ENCODE measurements at places on chromosomes 16 and 17.
A peak's percentile ranks its signal among the peaks of the same experiment; 100 is the strongest.

- DNase-seq: no peak
Measured at GRCh38 chr17:73987395-73987794, 216.1 kb upstream of the RPL38 start.

DNA sequence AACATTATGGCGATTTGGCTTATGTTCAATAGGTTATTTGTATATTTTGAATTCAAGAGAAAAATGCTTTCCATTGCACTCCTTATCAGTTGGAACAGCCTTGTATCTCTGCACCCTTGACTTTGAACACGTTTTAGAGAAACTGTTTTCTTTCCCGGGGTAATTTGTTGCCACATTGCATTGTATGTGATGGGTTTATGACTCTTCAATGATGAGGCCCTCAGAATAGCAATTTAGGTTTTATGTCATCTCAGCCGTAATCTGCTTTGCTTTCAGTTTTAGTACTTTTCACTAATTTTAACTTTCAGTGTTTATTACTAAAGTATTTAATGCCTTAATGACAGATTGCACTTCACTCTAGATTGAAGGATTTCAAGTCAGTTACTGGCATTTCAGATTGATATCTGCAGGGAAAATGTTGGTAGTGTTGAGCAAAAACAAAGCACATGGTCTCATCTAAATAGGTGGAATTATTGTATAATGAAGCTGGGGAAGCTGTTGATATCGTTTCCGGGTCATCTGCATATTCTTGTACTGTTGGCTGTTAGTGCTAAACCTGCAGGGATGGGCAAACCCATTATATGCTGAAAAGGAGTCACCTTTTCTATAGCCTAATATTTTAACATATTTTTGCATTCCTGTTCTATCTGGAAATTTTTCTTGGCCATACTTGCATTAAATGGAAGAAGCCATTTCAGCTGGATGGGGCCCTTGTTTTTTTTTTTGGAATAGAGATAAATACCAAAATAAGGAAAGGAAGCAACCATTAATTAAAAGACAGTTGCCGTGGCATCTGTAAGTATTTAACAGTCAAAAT is 2.0 kb downstream of the LUC7L3 start:
- no peak for DNase-seq

DNA sequence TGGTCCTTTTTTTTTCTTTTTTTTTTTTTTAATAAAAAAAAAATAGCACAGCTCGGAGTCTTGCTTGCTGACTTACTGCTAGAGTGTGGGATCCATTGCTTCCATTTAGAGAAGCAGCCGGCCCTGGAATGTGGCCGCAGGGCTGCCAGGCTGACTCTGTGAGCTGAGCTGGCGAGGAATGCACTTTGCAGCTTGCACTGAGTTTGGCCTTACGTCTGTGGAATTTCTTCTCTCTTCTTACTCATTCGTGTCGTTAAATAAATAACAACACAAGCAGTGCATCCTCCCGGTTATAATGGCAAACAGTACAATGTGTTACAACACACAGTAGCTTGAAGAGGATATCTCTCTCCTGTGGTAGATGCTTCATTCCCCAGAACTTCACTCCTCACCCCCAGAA is 69.2 kb downstream of the PRKCB start:
- DNase-seq: no peak

GRCh38 chr16:71723537-71724319 is 773 bp downstream of the PHLPP2 start:
- DNase-seq: peak; percentile 87

GRCh38 chr16:65069065-65069464 is 52.8 kb downstream of the CDH11 start:
- DNase-seq: no peak

GRCh38 chr17:71033336-71033735 is 864.0 kb downstream of the KCNJ2 start:
- no peak for DNase-seq

DNA sequence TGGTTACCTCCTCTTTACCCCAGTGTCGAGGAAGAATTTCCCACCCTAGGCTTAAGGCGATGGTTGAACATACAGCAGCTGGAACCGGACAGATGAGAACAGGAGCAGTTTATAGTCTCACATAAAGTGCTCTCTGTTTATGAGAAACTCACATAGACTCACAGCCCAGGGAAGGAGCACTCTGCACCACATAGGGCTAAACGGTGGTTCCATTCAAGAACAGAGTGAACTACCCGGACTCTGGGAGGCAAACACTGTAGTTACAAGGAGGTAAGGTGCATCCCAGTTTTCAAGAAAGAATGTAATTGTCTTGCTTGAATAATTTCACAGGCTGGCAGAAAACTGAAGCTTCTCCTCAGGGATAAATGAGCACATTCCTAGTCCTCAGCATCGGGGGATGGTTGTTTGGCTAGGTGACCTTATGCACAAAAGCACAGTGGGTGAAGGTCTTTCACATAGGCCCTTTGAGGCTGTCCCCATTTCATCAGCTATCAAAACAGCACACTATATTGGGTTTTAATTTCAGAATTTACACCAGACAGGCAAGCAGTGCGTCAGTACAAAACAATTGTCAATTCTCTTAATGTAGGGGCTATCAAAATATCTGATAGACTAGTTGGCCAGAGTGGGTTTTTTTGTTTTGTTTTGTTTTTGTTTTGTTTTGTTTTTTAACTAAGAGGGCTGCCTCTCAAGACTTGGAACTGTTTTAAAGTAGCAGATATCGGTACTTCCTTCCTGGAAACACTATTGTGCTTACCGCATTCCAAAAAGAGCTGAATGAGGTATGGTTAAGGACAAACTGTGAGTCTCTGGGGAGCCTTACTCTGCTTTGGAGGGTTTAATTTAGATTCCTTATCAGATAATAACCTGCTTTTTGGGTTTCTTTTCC is 918.1 kb upstream of the CDH8 start:
- DNase-seq: no peak

DNA sequence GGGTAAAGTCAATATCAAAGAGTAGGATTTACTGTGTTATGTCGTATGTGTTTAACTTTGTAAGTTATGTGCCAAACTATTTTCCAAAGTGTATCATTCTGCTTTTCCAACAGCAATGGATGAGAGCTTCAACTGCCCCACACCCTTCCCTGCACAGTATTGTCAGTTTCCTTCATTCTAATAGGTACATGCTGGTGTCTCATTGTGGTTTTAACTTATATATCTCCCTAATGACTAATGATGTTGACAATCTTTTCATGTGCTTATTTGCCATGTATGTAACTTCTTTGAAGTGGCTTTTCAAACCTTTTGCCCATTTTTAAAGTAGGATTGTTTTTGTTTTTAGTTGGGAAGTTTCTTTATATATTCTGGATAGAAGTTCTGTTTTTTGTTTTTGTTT is 3.8 kb downstream of the DDX19B start:
- no peak for DNase-seq

DNA sequence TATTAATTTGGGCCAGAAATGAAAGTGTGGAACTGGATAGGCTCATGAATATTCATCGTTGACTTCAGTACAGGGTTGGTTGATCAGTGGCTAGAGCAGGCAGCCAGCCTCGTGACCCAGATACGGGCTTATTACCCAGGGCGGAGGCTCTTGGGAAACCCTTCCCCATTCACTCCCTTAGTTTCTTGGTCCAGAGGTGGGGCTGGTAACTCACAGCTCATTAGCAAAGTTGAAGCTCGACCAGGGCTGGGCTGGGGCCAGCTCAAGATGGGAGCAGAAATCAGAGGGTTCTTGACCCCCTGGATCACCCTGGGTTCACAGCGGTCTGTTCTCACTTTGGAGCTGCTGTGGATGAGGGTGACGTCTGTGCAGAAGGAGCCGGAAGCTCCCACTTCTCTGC is 44.6 kb upstream of the GSE1 start:
- no peak for DNase-seq

DNA sequence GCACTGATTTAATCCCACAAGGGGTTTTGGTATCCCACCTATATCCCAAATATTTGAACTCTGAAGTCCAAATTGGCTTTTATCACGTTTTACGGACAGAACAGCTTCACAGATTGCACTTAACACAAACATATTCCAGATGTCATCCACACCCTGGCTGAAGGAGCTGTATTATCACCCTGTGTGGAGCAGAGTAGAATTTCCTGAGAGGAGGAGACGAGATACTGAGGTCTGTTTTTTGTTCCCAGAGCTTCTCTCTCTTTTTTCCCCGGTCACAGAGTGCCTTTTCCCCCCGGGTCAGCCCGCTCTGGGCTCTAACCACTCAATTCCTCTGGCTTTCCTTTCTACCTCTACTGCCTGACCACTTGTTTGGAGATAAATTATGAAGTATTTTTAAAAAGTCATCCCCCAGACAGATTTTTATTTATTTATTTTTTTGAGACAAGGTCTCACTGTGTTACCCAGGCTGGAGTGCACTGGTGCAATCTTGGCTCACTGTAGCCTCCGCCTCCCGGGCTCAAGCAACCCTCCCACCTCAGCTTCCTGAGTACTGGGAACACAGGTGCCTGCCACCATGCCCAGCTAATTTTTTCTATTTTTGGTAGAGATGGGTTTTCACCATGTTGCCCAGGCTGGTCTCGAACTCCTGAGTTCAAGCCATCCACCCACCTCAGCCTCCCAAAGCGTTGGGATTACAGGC is 30.7 kb downstream of the DNAH2 start:
- no peak for DNase-seq

DNA sequence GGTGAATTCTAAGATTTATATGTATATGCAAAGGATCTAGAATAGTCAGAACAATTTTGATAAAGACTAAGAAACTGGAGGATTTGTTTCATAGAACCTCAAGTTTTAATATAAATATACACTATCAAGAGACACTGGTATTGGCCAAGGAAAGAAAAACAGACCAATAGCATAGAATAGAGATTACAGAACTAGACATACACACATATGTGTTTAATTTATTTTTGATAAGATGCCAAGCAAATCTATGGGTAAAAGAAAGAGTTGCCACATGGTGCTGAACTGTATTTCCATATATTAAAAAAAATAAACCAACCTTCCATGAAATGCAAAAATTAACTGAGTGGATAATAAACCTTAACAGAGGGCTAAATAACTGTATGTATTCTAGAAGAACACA is 27.9 kb upstream of the LRRC37A3 start:
- no peak for DNase-seq

- no peak for DNase-seq
Measured at GRCh38 chr16:26642047-26642664, 424.6 kb upstream of the C16orf82 start.

- no peak for DNase-seq
Measured at GRCh38 chr17:32191306-32191705, 49.0 kb downstream of the RHOT1 start.

DNA sequence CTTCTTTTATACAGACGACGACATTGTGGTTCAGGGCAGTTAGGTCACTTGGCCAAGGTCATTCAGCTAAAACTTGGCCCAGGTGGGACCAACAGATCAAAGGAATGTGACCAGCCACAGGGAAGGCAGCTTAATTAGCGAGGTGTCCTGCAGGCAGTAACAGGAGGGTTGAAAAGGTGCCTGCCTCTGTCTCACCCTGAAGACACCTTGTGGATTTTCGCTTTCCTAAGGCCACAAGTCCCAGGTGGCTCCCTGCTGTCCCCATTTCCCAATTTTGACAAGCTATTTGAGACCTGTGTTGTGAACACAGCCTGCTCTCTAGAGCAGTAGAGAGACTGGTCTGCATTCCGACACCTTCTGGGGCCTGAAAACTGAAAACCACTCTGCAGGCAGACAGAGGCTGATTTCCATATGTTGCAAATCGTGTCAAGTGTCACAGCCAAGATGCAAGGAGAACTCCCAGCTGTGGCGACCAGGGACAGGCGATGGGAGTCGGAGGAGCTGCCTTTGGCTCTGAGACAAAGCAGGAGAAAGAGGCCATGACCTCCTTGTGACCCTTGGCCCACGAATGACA is 593.1 kb upstream of the CDH5 start:
- DNase-seq: no peak

DNA sequence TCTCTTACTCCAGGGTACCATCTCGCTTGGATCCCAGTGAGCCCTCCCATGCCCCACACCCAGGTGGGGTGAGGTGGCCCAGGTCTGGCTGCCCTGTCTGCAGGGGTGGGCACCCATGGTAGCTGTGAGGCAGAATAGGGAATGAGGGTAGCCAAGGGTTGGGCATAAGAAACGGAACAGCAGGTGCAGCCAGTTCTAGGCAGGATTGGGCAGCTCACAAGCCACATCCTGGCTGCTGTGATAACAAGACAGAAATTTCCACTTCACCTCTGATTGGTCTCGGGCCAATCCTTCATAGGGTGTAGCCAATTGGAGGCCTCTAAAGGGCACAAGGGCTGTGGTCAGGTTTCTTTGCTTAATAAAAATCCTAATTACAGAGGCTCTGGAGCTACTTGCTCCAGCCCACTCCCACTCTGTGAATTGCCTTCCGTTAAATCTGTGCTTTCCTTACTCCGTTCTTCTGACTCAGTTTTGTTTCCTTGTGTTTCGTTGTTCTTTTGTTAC is 1.5 kb upstream of the ARHGDIG start:
- no peak for DNase-seq

- DNase-seq: no peak
Measured at GRCh38 chr17:39871801-39872200, 3.8 kb downstream of the ZPBP2 start.

DNA sequence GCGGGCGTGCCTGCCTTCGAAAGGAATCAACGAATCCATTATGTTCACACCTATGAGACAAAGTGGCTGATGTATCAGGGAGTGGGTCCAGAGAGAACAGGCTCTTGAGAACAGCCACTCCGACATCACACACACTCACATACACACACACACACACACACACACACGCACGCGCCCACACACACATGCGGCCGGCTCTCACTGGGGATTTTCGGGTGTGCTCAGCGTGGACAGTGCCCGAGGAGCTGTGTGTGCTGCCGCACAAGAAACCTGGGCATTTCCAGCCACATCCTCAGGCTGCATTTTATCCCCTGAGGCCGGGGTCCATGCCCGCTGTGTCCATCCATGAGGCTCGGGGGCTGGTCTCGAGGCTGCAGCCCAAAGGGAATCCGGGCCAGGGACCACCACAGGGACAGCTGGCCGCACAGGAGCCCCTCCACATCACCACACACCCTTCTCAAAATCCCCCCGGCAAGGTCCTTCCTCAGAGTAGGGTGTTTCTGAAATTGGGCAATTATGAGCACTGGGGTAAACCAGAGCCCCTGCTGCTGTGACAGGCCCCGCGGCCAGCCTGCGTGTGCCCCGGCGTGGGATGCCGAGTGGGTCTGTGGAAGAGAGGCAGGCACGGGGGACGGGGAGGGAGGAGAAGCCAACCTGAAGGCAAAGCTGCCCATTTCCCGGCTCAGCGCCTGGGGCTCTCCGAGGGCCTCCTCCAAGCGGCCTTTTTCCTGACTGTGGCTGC is 24.8 kb downstream of the MRM3 start:
- DNase-seq: no peak

GRCh38 chr17:61570118-61570517 is 20.9 kb downstream of the NACA2 start:
- DNase-seq: no peak

DNA sequence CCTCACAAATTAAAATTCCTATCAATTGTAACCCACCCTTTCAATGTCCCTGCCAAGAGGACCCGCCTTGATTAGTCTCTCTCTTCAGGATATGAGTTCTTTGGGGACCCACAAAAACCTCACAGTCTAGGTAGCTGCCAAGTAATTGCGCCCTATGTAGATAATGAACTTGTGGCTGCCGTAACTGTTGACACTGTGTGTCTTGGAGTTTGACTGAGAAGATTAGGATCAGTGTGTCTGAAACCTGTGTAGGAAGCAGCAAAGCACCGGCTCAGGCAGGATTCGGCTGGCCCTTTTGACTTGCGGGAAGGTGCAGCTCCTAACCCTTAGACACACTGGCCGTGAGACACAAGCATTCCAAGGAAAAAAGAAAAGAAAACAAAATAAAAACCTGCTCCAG is 17.8 kb upstream of the SLC6A4 start:
- no peak for DNase-seq
